Daoy (cell line): ENCODE measurements at places on chromosomes 6 and 20. TPM values are rescaled to one million over a fixed set of nuclear protein-coding genes. Genes with fewer than 3 reads are reported as not detected.

OR2H2 gene
- not detected in 2 replicates for total RNA-seq

SCUBE3 gene
- total RNA-seq: 1.1 and 2.0 TPM in 2 replicates

FNDC1 gene
- under 0.01 TPM in 1 of 2 replicates, not detected in the other for total RNA-seq

PSORS1C2 gene
- total RNA-seq: not detected in 2 replicates

NDUFAF5 gene
- 27.4 and 49.6 TPM in 2 replicates for total RNA-seq

KHDC1 gene
- 5.8 and 6.2 TPM in 2 replicates for total RNA-seq

CST7 gene
- not detected in 2 replicates for total RNA-seq

CST4 gene
- not detected in 2 replicates for total RNA-seq

ELOVL4 gene
- total RNA-seq: 2.5 and 4.2 TPM in 2 replicates

HTR1E gene
- total RNA-seq: not detected in 2 replicates

ZBTB12 gene
- 7.5 and 9.8 TPM in 2 replicates for total RNA-seq

OXT gene
- total RNA-seq: not detected in 2 replicates

TRERF1 gene
- 3.3 and 3.8 TPM in 2 replicates for total RNA-seq

DDO gene
- 1.2 and 1.9 TPM in 2 replicates for total RNA-seq

MYBL2 gene
- 30.0 and 48.8 TPM in 2 replicates for total RNA-seq

ABHD16B gene
- not detected in 2 replicates for total RNA-seq

SLC22A16 gene
- not detected in 2 replicates for total RNA-seq

VTA1 gene
- total RNA-seq: 95.0 and 116 TPM in 2 replicates

RIPPLY2 gene
- total RNA-seq: 5.1 and 5.4 TPM in 2 replicates

ZSCAN12 gene
- 8.1 and 8.5 TPM in 2 replicates for total RNA-seq

RHAG gene
- total RNA-seq: not detected in 2 replicates

MAS1 gene
- total RNA-seq: not detected in 2 replicates

BPIFB6 gene
- not detected in 2 replicates for total RNA-seq

ZBTB46 gene
- total RNA-seq: 3.4 and 3.5 TPM in 2 replicates

SLC24A3 gene
- 0.06 TPM in 1 of 2 replicates, not detected in the other for total RNA-seq

TFAP2D gene
- not detected in 2 replicates for total RNA-seq

LY6G6F gene
- total RNA-seq: not detected in 2 replicates

CNPY3 gene
- 33.4 and 45.0 TPM in 2 replicates for total RNA-seq

NKX2-2 gene
- 1.4 and 3.7 TPM in 2 replicates for total RNA-seq

TMEM74B gene
- 0.06 TPM in 1 of 2 replicates, not detected in the other for total RNA-seq

TMC2 gene
- not detected in 2 replicates for total RNA-seq

RIMS1 gene
- total RNA-seq: 3.1 and 3.3 TPM in 2 replicates

ALDH8A1 gene
- not detected in 2 replicates for total RNA-seq

CCHCR1 gene
- 41.5 and 42.0 TPM in 2 replicates for total RNA-seq

SMLR1 gene
- not detected in 2 replicates for total RNA-seq

SLC17A9 gene
- total RNA-seq: 0.33 and 0.91 TPM in 2 replicates

AGPAT1 gene
- total RNA-seq: 37.4 and 42.6 TPM in 2 replicates

BTBD9 gene
- total RNA-seq: 6.1 and 15.4 TPM in 2 replicates

GABRR1 gene
- not detected in 2 replicates for total RNA-seq

SRMS gene
- not detected in 2 replicates for total RNA-seq

NKAIN4 gene
- total RNA-seq: 10.6 and 12.9 TPM in 2 replicates

ESR1 gene
- not detected in 2 replicates for total RNA-seq

KCNQ5 gene
- total RNA-seq: 4.4 and 5.1 TPM in 2 replicates

HLA-DQA1 gene
- 0.27 and 0.40 TPM in 2 replicates for total RNA-seq

PHACTR1 gene
- total RNA-seq: 4.1 and 13.2 TPM in 2 replicates

CLPSL1 gene
- not detected in 2 replicates for total RNA-seq

REM1 gene
- not detected in 2 replicates for total RNA-seq

RFX6 gene
- not detected in 2 replicates for total RNA-seq

TAF8 gene
- total RNA-seq: 20.6 and 34.1 TPM in 2 replicates
